D341Med (cell line): ENCODE measurements at places on chromosomes 2 and 18.

DNA sequence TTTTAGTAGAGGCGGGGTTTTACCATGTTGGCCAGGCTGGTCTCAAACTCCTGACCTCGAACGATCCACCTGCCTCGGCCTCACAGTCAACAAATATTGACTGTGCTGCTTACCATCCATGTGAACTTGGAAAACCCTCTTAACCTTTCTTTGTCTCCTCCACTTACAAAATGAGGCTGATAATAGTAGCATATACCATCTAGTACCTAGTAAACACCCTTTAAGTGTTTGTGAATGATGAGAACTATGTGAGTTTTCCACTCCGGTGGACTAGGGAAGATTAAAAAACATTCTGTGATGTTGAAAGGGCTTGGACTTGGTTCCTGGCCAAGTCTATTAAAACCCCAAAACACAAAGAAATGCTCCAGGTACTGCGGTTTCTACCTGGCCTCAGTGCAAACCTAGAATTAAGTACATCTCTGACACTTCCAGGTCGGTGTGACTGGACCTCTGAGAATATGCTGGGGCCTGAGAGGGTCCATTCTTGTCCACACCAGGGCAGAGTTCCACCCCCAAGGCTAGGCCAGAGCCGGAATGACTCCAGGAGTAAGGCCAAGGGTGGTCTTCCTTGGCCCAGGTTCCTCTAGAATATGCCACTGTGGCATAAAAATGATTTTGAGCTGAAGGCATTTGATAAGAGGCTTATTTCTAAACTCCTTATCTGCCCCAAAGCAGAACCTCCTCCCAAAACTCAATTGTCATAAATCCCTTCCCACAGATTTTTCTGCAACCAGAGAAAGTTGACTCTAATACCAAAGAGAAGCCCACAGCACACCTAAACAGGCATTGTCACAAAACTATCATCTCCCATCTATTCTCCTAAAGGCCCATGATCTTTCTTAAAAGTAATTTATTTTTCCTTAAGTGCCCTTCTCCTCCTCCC is 217.5 kb downstream of the TGIF1 start:
- DNase-seq, result no peak

DNA sequence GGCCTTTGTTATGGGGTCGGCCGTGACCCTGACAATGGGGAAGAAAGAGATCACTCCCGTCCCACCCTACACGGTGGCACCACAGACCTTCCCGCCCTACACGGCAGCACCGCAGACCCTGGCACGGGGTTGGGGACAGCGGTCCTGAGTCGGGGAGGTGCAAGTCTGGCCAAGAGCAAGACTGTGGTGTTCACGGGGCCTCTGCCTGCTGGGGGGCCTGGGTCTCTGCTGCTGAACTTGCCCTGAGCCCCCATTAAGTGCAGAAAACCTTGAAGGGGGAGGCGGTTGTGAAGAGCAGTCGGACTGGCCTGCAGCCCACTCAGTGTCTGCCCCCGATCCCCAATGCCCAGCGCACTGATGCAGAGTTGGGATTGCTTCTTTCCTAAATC is 75.9 kb downstream of the SLC66A2 start:
- no peak for DNase-seq

DNA sequence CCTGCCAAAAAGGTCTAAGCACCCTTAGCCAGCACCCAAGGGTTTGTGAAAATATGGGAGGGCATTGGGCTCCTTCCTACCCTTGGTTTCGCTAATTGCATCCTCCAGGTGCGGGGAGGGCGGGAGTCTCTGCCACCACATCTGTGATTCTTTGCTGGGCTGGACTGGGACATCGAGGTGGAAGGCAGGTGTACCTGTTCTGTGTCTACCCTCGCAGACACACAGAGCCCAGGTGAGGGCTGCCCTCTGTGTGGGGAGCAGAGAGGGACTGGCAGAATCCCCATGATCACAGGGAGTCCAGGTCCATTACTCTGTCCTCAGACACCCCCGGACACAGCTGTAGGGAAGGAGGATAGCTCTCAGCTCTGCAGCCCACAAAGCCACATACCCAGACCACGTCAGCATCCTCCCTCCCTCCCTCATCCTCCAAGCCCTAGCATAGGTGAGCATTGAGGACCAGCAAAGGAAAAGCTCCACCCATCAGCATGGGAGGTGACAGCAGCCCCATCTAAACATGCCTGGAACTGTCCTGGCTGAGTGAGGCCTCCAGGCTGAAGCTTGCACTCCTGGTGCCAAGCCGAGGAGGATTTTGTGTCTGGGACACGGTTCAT is 49.8 kb downstream of the PLB1 start:
- DNase-seq, result no peak

DNA sequence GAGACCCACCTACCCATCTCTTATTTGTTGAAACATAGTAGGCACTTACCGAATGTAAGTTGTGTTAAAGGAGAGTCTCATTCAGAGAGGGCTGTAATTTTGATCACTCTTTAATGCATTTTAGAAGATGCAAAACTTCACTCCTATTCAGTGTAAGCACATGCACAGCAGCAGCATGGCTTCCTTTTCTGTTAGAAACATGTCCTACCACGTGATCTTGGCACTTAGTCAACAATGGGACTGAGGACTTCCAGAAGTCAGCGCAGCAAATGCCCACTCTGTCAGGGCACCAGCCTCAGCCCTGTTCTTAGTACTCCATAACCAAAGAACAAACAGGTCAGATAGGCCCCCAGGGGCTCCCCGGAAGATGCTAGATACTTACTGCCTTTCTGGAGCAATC is 456.5 kb downstream of the METTL4 start:
- no peak for DNase-seq

GRCh38 chr18:79863161-79864005 is 65.6 kb downstream of the KCNG2 start:
- DNase-seq, result no peak

DNA sequence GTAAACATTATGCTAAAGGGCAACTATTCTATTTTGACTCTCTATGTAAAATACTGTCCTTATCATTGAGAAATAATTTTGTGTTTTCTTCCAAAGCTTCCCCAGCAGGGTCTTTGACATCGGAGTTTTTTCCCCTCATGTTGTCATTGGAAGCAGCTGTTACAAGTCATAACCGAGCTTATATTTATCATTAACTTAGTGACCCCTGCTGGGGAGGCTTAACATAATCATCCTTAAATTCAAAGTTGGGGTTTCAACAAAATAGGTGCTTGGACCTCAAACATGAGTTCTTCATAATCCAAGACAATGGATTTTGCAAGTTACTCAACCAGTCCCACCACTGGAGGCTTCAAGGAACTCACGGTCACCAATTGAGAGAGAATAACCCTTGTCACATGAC is 330.9 kb downstream of the DCC start:
- peak; percentile 64 for DNase-seq

DNA sequence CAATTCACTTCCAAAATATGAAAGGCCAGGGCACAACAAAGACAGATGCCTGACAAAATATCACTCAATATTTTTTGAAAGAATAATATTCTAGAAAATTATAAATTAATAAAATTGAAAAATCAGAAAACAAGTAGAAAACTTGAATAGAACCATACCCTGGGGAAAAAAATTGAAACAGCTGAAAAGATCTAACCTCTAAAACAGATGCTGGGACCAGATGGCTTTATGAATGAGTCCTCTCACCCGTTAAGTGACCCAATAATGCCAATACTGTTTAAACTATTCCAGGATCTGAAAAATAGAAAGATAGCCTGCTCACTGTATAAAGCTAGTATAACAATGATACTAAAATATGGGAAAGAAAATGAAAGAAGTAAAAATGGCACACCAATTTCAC is 322.3 kb upstream of the VWC2L start:
- no peak for DNase-seq

- no peak for DNase-seq
Observed at GRCh38 chr18:61245276-61245675, 88.0 kb upstream of the CDH20 start.

GRCh38 chr2:127759931-127760330 is 51.0 kb downstream of the WDR33 start:
- DNase-seq, result no peak

DNA sequence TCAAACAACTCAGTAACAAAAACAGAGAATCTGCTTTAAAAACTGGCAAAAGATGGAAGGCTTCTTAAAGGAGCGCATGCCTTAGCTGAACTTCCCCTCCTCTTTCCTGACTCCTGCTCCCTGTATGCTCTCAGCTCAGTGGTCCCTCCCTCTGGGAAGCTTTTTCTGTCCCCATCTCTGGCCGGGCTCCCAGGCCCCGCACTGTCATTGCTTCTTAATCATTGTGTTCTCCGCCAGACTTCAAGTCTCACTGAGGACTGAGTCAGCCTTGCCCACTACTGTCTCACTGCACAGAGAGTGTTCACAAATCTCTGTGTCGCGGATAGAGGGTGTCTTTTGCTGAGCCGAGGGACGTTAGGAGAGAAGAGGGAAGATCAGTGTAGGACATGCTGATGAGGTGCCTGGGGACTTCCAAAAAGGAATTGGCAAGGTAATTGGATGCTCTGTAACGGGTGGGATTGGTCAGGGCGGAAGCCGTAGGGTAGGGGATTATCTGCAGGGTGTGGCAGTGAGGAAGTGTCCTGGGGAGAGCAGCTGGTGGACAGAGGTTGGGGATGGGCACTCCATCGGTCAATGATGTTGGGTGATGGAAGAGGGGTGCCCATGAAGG is 16.2 kb downstream of the TOGARAM2 start:
- no peak for DNase-seq

DNA sequence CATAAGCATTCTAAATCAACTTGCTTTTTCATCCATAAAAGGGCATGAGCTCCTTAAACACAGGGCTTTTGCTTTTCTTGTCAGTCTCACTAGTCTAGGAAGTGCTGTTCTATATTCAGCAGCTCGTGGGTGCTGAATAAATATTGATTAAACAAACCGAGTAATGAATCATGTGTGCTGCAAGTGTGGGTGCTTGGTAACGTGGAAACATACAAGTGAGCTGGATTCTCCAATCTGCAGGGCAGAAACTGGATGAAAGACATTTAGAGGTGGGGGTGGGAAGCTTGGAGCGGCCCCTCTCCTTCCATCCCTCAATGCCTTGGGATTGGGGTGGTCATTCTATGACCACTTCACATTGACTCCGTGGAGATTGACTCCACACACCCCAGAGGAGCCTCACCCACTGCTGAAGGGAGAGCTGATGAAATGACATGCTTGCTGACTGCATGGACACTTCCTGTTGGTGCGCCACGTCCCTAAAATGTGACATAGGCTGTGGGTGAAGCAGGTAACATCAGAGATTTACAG is 114.6 kb downstream of the DOCK10 start:
- DNase-seq, result no peak

GRCh38 chr2:215765729-215766360 is 247.5 kb downstream of the MREG start:
- DNase-seq, result no peak

DNA sequence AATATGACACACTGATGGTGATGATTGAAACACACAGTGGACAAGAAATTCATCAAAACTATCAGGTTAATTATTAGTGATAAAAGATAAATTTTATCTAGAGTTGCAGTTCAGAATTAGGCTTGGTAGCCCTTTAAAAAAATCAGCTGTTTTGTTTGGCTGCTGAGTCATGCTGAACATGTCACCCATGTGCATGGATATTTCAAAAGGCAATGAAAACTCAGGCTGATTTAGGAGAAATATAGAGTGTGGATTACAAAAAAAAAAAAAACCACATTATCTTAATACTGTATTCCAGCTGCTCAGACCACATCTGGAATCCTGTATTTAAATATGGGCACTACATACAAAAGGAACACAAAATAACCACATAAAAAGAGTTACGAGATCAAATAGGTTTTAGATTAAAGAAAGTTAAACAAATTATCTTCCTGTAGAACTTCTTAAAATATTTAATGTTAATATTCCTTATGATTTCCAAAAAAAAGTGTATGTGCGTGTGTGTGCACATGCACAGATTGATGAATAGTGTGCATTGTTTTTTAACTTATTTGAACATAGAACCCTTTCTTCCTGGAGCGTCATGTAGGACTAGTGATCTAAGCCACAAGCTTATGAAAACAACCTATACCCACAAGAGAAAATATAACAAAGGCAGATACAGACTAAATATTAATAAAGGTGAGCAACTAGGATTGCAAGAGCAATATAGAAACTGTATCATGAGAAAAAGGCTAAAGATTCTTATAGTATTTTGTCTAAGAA is 186.2 kb downstream of the STK39 start:
- no peak for DNase-seq

DNA sequence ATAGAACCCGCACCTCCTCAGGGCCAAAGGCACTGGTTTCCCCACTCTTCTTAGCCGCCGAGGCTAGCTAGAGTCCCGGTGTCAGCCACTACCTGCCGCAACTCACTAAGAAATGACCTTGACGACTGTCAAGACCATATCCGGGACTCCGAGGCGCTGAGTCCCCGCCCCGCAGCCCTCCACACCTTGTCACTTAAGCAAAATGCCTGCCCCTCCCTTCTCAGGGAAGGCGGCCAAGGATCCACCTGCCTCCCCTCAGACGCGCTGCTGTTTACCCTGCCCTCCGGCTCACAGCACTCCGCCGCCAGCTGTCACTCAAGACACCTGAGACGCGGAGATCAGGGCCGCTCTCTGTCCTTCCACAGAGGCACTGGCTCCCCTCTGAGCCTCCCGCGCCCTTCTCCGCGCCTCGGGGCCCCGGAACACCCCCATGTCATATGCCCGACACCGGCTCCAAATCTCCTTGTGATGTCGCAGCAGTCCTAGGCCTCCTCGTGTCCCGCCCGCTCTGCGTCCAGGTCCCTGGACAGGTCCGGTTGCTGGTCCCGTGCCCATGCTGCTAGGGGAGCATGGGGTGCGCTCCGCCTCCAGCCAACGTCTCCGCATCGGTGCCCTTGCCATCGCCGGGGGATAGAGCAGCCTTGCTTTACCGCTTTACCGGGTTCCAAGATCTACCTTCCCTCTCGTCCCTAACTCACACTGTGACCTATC is 32.5 kb upstream of the REG3G start:
- peak; percentile 51 for DNase-seq

DNA sequence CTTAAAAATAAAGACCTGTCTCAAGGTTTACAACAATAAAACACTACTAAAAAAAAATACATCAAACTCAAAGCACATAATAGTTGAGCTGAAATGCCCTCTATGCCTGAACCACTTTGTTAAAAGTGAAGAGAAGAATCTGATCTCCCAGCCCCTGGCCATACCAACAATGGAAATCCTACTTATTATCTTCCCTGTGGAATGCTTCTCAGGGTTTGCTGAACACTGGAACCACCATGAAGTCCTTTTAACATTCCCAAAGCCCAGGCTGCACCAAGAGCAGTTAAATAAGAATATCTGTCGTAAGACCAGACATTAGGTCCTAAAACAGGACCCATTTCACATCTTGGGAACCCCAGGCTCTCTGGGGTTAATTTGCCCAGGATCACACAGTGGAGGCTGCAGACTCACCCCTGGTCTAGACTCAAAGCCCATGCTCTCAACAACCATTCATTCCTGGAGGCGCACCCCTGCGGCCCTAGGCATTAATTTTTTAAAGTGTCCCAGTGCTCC is 285.8 kb downstream of the STK39 start:
- DNase-seq, result no peak

- no peak for DNase-seq
Observed at GRCh38 chr2:181123798-181124231, 143.4 kb downstream of the UBE2E3 start.

- no peak for DNase-seq
Observed at GRCh38 chr2:144507441-144508171, 12.3 kb downstream of the ZEB2 start.

GRCh38 chr2:226828191-226828590 is 7.7 kb upstream of the RHBDD1 start:
- no peak for DNase-seq

GRCh38 chr2:218036371-218036770 is 32.7 kb upstream of the RUFY4 start:
- DNase-seq, result no peak

GRCh38 chr2:12265646-12266045 is 451.1 kb upstream of the TRIB2 start:
- no peak for DNase-seq
